ENCODE measurements at places on chromosomes 2 and 18. TPM values are rescaled to one million over a fixed set of nuclear protein-coding genes. Genes with fewer than 3 reads are reported as not detected.

DNA sequence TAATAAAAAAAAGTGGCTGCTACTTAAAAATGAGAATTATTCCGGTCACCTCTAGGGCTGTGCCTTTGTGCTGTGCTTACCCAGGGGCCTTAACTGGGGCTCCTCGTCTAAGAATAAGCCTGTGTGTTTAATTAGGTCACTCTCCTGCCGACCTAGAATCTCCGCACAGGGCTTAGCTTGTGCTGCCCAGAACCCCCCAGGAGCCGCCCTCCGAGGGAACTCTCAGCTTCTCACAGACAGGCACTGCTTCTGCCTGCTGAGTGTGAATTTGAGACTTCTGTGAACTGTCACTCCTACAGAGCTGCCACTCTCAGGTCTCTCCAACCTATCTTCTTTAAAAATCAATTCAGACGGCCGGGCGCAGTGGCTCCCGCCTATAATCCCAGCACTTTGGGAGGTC, 11.9 kb upstream of the NT5DC4 start:
- no peaks in the 10 kb centered on the region for H3K36me3 ChIP-seq
- H3K27me3 ChIP-seq: no peaks in the 10 kb centered on the region
- H3K4me3 ChIP-seq: no peak overlapping the region

DNA sequence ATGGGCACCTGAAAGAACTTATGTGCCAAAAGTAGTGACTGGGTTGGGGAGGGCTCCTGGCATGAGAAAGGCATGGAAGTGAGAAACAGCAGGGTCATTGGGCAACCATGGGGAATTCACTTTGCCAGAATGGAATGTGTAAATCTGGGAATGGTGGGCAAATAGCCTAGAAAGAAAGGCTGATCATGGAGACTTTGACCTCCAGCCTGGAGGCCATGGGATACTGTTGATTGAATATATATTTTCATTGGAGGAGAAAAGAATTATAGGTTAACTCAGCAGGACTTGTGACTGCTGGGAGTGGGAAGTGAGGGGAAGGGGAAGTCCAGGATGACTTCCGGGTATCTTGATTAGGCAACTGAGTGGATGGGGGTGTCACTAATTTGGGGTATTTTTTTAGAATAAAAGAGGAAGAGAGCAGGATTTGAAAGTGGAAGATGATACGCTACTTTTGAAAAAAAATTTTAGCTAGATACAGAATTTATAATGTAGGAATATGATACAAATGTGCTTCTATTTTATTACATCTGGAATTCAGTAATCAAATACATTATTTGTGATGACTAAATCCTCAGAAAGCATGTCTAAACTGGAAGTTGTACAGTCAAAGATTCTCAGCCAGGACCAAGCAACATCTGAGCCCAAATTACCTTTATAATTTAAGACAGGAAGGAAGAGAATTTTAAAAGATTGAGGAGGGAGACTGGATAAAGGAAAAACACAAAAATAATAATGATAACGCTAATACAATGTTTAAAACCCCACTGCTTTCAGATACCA, 116.2 kb downstream of the GATA6 start:
- H3K27me3 ChIP-seq: no peaks in the 10 kb centered on the region
- DNase-seq: no peak
- H3K36me3 ChIP-seq: no peaks in the 10 kb centered on the region
- H3K4me1 ChIP-seq: peaks cover 23% of the 10 kb centered on the region

CELF4 gene
- total RNA-seq: 0.38 TPM

C2orf92 gene
- 15.1 TPM for total RNA-seq

GRCh38 chr2:162318328-162319180, at the start of gene IFIH1:
Gene IFIH1, minus strand, starts transcription at chr2:162318684. Its CDS starts 377 bp downstream, at chr2:162318307.
- peak; percentile 86 for DNase-seq
- peak within 1 kb of the TSS; percentile 97 for H3K27ac ChIP-seq
- no peaks in the 10 kb centered on the region for H3K27me3 ChIP-seq

RPRM gene
- total RNA-seq: 0.27 TPM

DNA sequence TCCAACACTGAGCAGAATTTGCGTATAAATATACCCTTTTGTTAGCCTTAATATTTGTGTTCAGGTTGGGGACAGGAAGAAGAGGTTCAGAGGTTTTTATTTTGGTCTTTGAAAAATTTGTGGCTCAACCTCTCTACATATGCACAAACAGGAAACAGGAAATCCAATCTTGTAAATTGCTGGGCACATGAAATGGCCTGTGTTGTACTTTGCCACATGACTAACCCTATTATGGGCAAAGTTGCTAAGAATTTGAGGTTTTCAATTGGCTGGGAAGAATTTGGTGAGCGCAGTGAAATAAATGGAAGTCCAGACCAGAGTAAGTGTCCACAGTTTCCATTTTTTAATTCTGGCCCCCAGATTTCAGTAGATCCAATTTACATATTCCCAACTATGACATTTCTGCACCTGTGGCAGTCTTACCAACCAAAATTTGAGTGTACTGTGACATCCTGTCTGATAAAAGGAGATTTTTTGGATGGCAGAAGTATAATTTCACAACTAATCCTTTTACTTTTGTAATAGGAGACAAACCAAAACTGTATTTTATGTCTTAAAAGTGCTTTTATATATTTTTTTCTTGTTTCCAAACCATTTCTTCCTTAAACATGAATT, 63.6 kb downstream of the COX7A2L start:
- H3K4me3 ChIP-seq: no peak overlapping the region
- H3K36me3 ChIP-seq: peaks cover 83% of the 10 kb centered on the region
- no peak for DNase-seq
- H3K27ac ChIP-seq: no peak overlapping the region
- H3K27me3 ChIP-seq: no peaks in the 10 kb centered on the region

GRCh38 chr2:177246000-177246399, 18.5 kb downstream of the NFE2L2 start:
- DNase-seq: no peak
- H3K27me3 ChIP-seq: no peaks in the 10 kb centered on the region
- no peak overlapping the region for H3K27ac ChIP-seq
- H3K36me3 ChIP-seq: no peaks in the 10 kb centered on the region
- H3K4me3 ChIP-seq: no peak overlapping the region

- DNase-seq: no peak
- no peak overlapping the region for H3K27ac ChIP-seq
- H3K36me3 ChIP-seq: no peaks in the 10 kb centered on the region
- no peak overlapping the region for H3K4me3 ChIP-seq
- no peaks in the 10 kb centered on the region for H3K4me1 ChIP-seq
These were observed 237.3 kb downstream of the DCDC2C start for GRCh38 chr2:3940661-3941060.

DNA sequence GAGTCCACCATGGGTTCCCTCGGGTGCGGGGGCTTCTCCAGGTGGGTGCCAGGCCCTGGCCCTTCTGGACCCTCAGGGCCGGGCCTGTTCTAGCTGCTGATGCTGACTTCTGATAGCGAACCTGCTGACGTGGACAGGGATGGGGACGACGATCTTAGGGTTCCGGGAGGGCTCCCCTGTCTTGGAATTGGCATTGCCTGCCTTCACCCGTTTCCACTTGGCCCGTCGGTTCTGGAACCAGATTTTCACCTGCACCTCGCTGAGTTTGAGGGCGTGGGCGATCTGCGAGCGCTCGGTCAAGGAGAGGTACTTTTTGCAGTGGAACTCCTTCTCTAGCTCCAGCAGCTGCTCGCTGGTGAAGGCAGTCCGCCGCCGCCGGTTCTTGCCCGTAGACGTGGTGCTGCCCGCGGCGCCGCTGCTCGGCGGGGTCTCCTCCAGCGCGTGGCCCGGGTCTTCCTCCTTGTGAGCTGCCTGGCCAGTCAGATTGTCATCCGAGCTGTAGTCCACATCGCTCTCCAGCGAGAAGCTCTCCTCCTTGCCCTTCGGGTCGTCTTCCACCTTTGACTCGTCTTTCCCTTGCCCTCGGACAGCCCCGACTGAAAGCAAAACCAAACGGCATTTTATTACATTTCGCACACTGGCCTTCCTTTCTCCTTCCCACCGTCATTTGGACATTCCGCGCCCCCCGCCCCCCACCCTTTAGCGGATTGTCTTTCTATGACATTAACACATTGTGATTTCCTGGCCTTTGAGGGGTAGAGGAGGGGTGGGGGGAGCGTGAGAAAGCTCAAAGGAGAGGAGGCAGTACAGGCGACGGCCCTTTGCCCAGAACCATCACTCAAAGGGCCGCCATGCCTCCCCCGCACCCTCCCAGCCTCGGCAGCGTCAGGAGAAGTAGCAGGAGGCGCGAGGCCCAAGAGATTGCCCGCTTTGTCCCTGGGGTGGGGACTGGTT, 2.1 kb downstream of the GBX2 start:
- peak overlapping the region; percentile 30 for H3K4me3 ChIP-seq
- no peak overlapping the region for H3K27ac ChIP-seq
- H3K4me1 ChIP-seq: peaks cover 53% of the 10 kb centered on the region
- peaks cover 100% of the 10 kb centered on the region for H3K27me3 ChIP-seq
- H3K36me3 ChIP-seq: no peaks in the 10 kb centered on the region

SLC38A11 gene
- 0.44 TPM for total RNA-seq

- no peak for DNase-seq
- no peak overlapping the region for H3K27ac ChIP-seq
- H3K27me3 ChIP-seq: no peaks in the 10 kb centered on the region
These were observed 331.8 kb upstream of the RBMS1 start for GRCh38 chr2:160825433-160825832.

- no peaks in the 10 kb centered on the region for H3K27me3 ChIP-seq
- H3K4me3 ChIP-seq: no peak overlapping the region
- no peak for DNase-seq
- H3K4me1 ChIP-seq: no peaks in the 10 kb centered on the region
- no peaks in the 10 kb centered on the region for H3K36me3 ChIP-seq
These were observed 630.5 kb downstream of the TDRD15 start for GRCh38 chr2:21754164-21754788.

NETO1 gene
- not detected for total RNA-seq

DIPK1C gene
- total RNA-seq: not detected

- H3K27me3 ChIP-seq: no peaks in the 10 kb centered on the region
- no peaks in the 10 kb centered on the region for H3K36me3 ChIP-seq
- peaks cover 69% of the 10 kb centered on the region for H3K4me1 ChIP-seq
These were observed 26.3 kb upstream of the CASP8 start for GRCh38 chr2:201233812-201234662.
